Thoracic aorta (tissue), 2 donors: ENCODE measurements at places on chromosomes 2 and 18. TPM values are rescaled to one million over a fixed set of nuclear protein-coding genes. Genes with fewer than 3 reads are reported as not detected.

DNA sequence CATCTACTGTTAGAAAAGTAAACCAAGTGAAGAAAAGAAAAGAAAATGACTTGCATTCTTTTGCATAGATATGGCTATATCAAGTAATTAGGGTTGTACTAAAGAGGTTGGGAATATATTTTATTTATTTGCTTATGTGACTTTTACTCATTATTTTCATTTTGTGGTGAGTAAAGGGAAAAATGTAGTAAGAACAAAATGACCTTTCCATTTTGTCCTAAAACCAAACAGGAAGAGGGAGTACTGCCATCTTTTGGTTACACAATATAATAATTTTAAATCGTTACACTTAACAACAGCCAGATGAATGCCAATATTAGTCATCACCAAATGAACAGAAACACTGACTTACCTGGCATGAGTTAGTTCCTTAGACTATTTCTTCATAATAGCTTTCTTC, 47.3 kb upstream of the NDUFV2 start:
- peak overlapping the region; percentile 58 for H3K27ac ChIP-seq
- no peak overlapping the region for H3K4me3 ChIP-seq
- no peaks in the 10 kb centered on the region for H3K36me3 ChIP-seq
- no peaks in the 10 kb centered on the region for H3K27me3 ChIP-seq
- DNase-seq, result no peak

- no peak overlapping the region for H3K4me3 ChIP-seq
- no peaks in the 10 kb centered on the region for H3K4me1 ChIP-seq
- no peak for DNase-seq
Observed at GRCh38 chr2:72040629-72041571, 106.8 kb downstream of the CYP26B1 start.

- DNase-seq, result no peak
- no peaks in the 10 kb centered on the region for H3K4me1 ChIP-seq
- no peaks in the 10 kb centered on the region for H3K27me3 ChIP-seq
- no peak overlapping the region for H3K27ac ChIP-seq
Observed at GRCh38 chr2:128637481-128638155, 318.9 kb upstream of the HS6ST1 start.

DNA sequence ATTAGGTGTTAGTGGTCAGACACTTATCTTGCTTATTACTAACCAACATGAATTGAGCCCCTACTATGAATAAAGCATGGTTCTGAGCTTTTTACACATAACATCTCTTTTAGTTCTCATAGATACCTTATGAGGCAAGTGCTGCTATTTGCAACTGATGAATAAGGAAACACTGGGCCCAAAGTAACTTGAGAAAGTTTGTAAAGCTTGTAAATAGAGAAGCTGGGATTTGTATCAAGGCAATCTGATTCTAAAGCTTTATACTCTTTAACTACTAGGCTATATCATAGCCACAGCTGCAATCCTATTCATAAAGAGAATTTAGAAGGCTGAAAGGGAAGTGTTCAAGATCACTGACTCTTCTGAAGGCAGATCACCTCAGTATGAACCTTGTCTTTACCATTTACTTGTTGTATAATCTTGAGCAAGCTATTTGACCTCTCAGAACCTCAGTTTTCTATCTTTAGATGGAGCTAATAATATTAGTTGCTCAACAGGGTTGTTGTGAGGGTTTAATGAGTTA, 60.4 kb downstream of the ABCB11 start:
- no peaks in the 10 kb centered on the region for H3K27me3 ChIP-seq
- no peak for DNase-seq
- H3K36me3 ChIP-seq, result no peaks in the 10 kb centered on the region
- no peaks in the 10 kb centered on the region for H3K4me1 ChIP-seq
- no peak overlapping the region for H3K27ac ChIP-seq

DNA sequence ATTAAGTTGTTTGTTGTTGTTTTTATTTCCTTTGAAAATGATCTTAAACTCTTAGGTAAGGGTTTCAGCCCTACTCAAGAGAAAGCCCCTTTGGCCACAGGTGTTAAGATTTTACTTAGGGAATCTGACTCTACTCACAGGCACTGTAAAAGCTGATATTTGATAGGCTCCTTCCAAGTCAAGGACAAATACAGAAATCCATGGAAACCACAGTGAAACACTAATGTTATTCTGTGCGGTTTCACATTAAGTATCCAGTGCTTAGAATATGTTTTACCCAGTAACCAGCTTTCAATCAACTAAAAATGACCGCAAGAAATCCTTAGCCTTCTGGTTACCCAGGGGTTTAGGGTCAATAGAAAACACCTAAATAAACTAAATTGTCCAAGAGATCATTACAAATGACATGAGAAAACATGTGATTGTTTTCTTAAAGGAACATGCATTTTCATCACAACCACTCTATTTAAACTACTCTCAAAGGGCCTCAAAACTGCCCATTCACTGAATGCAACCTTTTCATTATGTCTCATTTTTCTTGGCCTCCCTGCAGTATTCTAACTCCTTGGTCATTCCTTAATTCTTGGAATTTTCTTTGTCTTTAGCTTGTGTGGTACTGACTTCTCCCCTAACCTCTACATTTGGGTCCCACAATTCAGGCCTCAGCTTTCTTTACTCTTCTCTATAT, 56.0 kb downstream of the CDH2 start:
- no peaks in the 10 kb centered on the region for H3K27me3 ChIP-seq
- H3K4me1 ChIP-seq, result no peaks in the 10 kb centered on the region
- no peak for DNase-seq
- H3K27ac ChIP-seq, result no peak overlapping the region
- H3K4me3 ChIP-seq, result no peak overlapping the region
- H3K36me3 ChIP-seq, result no peaks in the 10 kb centered on the region

DNA sequence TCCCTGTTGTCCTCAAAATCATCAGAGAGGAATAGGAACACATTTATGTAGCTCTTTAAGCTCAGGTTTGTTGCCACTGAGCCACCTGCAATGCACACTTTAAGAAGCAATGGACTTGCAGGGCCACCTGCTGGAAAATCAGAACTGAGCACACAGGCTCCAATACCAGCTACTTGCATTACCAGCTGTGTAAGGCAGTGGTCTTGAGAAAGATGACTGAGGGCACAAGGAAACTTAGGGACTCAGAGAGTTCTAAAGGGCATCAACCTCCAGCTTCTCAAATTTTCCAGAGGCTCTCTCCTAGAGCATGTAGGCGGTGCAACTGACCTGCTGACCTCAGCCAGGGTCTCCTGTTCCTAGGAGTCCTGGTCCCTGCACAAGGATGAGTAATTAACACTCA, 2.5 kb upstream of the CNDP2 start:
- H3K27ac ChIP-seq, result no peak overlapping the region
- DNase-seq, result no peak
- no peak overlapping the region for H3K4me3 ChIP-seq
- H3K36me3 ChIP-seq, result no peaks in the 10 kb centered on the region
- no peaks in the 10 kb centered on the region for H3K27me3 ChIP-seq

DNA sequence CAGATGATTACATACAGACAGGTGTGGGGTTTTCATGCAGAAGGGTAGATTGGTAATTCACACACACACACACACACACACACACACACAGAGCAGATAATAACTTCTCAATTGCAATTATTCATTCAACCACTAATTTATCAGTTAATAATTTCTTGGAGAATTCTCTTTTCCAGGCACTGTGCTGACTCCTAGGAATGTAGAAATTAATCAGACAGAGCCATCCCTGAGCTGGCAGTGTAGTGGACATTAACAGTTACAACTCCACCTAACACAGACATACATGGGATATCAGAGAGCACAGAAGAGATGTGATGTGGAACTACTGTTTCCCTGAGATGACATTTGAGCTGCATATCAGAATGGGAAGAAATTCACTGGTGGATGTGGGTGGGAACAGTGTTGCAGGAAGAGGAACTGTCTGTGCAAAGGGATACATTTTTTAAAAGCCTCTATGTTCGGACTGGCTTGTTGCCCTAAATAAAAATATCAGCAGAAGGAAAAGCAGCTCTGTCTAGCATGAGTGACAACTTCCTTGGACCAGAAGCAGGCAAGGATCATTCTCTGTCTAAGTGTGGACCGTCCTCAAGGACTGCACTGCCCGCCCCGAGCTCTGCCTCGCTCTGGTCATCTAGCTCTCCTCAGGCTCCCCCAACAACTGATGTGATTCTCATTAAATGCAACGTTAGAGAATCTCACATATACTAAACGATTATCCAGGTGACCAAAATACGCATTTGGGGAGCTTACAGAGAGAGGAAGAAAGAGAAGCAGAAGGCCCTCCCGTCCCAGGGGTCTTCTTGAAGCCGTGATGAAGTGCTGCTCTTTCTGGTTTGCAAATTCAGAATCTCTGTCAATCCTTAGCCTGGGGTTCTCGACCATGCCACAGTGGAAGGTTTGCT, 173.4 kb upstream of the TRIB2 start:
- H3K36me3 ChIP-seq, result no peaks in the 10 kb centered on the region
- H3K27me3 ChIP-seq, result no peaks in the 10 kb centered on the region
- H3K27ac ChIP-seq, result no peak overlapping the region

DNA sequence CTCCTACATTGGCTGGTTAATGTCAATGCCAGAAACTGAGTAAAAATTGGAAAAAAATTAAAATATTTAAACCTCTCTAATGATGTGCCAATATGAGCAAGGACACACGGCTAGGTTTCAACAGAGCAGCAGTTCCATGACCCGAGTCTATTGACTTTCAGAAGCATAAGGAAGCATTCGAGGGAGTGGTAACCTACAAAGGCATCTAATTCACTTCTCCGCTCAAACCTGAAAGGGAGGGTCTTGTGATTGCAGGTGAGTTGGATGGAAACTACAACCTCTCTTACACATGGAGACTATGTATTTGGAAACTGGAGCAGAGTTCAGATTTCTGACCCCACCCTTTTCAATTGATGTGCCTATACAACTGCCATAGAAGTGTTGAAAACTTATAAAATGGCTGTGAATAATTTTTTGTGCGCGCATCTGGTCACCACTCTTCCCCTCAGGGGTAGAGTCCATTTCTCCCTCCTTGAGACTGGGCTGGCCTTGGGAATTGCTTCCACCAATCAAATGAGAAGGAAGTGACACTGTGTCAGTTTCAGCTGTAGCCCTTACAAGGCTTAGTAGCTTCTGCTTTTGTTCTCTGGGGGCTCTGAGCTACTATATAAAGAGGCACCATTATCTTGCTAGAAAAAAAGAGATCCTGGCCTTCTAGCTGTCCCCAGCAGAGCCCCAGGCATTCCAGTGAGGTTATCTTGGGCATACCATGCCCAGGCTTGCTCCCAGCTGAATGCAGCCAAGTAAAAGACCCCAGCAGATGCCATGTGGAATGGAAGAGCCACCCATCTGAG, 278.0 kb downstream of the EPHA4 start:
- H3K27ac ChIP-seq, result no peak overlapping the region
- H3K4me1 ChIP-seq, result no peaks in the 10 kb centered on the region
- no peaks in the 10 kb centered on the region for H3K27me3 ChIP-seq
- no peaks in the 10 kb centered on the region for H3K36me3 ChIP-seq
- no peak overlapping the region for H3K4me3 ChIP-seq

CIDEA gene
- not detected for total RNA-seq

IHH gene
- total RNA-seq, result not detected

LIMS2 gene
- total RNA-seq, result 246 TPM

VWC2L gene
- not detected for total RNA-seq

ABCG5 gene
- total RNA-seq, result not detected

GKN1 gene
- 20.7 TPM for total RNA-seq

GPR45 gene
- total RNA-seq, result not detected
